ENCODE measurements at places on chromosomes 16 and 17. TPM values are rescaled to one million over a fixed set of nuclear protein-coding genes. Genes with fewer than 3 reads are reported as not detected.

GRCh38 chr16:72832621-72833248 lies 215.2 kb downstream of the ZFHX3 start:
- DNase-seq: peak; percentile 92

The BAIAP2 gene
- 252 TPM for total RNA-seq

DNA sequence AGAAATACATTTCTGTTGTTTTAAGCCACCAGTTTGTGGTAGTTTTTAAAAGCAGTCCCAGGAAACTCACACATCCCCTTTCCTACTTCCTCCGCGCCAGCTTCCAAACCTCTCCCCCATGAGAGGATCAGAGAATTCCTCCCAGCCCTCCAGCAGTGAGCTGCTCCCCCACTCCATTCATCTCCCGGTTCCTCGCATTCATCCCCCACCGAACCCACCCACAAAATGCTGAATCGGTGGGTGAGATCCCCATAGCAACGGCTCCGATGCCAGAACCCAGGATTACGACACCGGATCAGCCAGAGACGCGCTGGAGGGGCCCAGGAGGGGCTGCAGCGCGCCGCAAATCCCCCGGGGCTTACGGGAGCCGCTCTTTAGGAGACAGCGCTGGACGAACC lies 251.4 kb upstream of the RPL38 start:
- peak; percentile 46 for DNase-seq

- peak; percentile 62 for DNase-seq
Measured at GRCh38 chr16:28879261-28879840, 1.1 kb downstream of the ATP2A1 start.

GRCh38 chr16:11740567-11740966 lies 2.1 kb downstream of the TXNDC11 start:
- no peak for DNase-seq

DNA sequence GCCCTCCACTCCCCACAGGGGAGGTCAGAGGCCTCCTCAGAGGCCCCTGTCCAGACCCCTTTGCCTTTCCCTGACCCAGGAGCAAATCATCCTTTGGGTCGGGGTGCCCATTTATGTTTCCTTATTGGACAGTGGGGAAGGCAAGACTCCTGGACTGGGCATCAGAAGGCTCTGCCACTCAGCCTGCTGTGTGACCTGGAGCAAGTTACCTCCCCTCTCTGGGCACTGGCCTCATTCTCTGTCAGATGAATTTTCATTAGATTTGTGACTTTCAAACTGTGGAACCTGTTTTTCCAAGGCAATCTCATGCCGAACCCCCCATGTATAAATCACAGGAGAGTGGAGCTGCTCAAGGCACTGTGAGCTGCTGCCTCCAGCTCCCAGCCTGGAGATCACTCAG lies 47.0 kb upstream of the TOB1 start:
- no peak for DNase-seq

Measured in glutamatergic neuron (in vitro differentiated cells).